ENCODE measurements at places on chromosomes 7 and 10.

DNA sequence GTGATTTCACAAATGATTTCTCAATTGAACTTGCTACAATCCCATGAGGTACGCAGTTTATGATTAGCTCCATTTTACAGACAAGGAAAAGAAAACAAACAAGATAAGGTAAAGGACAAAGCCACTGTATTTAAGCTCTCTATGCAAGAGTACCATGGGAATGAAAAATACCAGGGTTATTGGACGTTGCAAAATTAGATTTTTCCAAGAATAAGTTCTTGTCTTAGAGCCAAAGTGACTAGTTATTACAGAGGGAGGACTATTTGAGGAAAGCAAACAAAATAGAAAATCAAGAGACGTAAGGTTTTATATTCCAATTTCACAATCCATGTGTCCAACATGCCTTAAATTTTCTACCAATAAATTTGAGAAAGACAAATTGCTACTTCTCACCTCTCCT lies 97.9 kb upstream of the PTN start:
- no peak for DNase-seq

DNA sequence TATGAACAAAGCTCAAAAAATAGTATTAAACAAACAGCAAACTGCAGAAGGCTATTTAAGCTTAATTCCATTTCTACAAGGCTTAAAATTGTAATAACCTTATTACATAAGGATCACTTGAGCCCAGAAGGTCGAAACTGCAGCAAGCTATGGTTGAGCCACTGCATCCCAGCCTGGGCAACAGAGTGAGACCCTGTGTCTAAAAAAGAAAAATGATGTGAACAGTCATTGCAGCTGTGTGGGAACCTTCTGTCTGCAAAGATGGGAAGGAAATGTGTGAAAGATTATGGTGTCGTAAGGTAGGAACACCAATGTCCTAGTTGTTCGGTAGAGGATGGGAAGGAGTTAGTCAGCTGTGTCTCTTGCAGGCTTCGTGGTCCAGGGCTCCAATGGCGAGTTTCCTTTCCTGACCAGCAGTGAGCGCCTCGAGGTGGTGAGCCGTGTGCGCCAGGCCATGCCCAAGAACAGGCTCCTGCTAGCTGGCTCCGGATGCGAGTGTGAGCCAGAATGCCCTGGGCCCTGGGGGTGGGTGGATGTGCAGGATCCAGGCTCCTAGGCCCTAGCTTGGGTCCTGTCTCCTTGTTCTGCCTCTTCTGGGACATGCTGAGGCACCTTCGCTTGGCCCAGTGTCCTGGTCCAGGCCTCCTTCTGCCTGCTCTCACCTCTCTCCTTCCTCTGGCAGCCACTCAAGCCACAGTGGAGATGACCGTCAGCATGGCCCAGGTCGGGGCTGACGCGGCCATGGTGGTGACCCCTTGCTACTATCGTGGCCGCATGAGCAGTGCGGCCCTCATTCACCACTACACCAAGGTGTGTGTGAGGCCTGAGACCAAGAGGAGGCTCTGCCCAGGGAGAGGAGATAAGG lies 9.1 kb downstream of the C10orf62 start:
- no peak for DNase-seq

DNA sequence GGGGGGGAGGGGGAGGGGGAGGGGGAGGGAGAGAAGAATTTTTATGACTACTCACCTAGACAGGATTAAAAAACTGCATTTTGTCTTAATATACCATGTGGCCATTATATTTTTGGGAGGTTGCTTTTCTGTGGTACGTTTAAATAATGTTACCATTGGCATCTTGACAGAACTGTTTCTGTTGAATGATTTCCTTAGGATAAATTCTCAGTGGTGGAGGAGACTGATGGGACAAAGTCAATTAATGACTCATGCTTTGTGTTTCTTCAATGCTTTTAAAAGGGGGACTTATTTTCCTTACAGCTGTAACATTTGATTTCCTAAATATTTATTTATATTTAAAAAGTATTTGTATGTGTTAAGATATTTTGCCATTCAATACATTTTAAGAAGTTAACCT lies 13.7 kb downstream of the AGR2 start:
- DNase-seq: no peak

DNA sequence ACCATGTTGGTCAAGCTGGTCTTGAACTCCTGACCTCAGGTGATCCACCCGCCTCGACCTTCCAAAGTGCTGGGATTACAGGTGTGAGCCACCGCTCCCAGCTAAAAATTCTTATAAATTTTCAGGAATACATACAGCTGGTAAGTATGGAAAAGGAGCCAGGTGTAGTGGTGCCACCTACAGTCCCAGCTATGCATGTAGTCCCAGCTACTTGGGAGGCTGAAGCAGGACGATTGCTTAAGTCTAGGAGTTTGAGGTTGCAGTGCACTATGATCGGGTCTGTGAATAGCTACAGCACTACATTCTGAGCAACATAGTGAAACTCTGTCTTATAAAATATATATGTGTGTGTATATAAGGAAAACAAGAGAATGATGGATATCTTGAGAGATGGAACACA lies 19.0 kb downstream of the LDB1 start:
- no peak for DNase-seq

DNA sequence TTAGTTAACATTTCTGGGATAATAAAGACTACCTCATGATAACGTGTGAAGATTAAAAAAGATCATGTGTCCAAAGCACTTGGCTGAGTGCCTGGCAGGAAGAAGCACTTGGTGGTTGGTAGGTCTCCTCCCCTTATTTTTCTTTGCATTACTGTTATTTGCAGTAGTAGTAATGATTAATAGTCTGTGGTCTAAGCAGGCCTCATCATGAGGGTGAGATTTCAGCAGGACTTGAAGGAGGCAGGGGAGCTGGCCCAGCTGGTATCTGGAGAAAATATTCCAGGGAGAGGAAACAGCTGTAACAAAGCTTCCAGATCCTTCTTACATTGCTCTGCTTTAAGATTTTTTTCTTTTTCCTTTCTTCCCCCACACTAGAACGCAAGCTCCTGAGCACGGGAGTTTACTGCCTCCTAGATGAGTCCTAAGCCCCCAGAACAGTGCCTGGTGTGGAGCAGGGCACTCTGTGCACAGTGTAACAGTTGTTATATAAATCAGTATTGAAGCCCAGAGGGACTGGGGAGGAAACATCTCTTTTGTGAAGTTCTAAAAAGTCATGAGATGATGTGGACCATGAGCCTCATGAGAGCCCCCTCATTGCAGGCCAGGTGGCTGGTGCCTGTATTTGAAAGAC lies 31.1 kb upstream of the RHEB start:
- DNase-seq: peak; percentile 41

GRCh38 chr7:131338173-131338572 lies 10.5 kb downstream of the MKLN1 start:
- DNase-seq: no peak

GRCh38 chr7:41445946-41446345 lies 256.9 kb downstream of the INHBA start:
- no peak for DNase-seq

- no peak for DNase-seq
These were observed 34.5 kb downstream of the MAD1L1 start for GRCh38 chr7:2198206-2198605.

- DNase-seq: peak; percentile 78
These were observed at the start of gene ANKRD1 for GRCh38 chr10:90920986-90921666. Gene ANKRD1 (minus strand): TSS chr10:90921087. CDS start chr10:90921027, 60 bp downstream.

- DNase-seq: no peak
These were observed 70.3 kb upstream of the NMT2 start for GRCh38 chr10:15238555-15239335.

GRCh38 chr10:124020981-124021815 lies 72.2 kb downstream of the CHST15 start:
- DNase-seq: no peak

GRCh38 chr7:47483604-47484273 lies 98.2 kb downstream of the TNS3 start:
- no peak for DNase-seq

DNA sequence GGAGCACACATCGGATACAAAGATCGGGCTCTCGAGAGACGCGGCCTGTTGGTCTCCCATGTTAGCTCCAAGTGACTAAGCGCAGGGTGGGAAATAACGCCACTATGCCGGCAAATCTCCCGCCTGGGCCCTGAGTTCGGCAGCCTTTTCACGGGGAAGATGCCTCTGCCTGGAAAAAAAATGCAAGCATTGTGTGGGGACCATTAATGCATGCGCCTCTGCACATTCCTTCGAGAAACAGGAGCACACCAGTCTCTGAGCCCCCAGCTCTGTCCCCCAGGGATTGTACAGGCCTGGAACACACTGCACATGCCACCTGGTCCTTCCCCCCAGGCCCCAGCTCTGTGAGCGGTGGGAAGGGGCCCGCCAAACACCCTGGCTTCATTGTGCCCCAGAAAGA lies 44.1 kb downstream of the FBXW4 start:
- DNase-seq: no peak

DNA sequence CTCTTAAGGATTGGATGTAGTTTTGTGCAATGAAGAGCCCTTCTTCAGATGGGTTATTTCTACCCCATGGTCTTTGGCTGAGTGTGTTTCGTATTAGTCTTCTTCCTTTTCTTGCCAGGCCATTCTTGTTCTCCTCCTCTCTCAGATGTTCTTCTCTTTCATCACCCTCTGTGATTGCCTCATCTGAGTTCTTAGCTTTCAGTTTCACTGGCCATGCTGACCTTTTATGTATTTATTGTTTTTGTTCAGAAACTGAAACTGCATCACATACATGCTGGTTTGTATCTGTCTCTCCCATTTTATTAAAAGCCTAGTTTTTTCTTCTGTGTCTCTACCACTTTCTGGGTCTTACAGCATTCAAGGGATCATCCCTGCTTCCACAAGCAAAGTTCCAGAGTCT lies 21.7 kb upstream of the PCGF5 start:
- DNase-seq: peak; percentile 71
